ENCODE measurements at places on chromosomes 11 and 22.
A peak's percentile ranks its signal among the peaks of the same experiment; 100 is the strongest.

GRCh38 chr11:116975661-116976060 lies 122.6 kb downstream of the SIK3 start:
- DNase-seq, result no peak

- DNase-seq, result no peak
Measured at GRCh38 chr11:123233280-123233974, 38.4 kb upstream of the CLMP start.

- DNase-seq, result no peak
Measured at GRCh38 chr22:39567135-39567946, 3.2 kb upstream of the CACNA1I start.

- DNase-seq, result no peak
Measured at GRCh38 chr11:128022007-128022368, 565.4 kb downstream of the ETS1 start.

DNA sequence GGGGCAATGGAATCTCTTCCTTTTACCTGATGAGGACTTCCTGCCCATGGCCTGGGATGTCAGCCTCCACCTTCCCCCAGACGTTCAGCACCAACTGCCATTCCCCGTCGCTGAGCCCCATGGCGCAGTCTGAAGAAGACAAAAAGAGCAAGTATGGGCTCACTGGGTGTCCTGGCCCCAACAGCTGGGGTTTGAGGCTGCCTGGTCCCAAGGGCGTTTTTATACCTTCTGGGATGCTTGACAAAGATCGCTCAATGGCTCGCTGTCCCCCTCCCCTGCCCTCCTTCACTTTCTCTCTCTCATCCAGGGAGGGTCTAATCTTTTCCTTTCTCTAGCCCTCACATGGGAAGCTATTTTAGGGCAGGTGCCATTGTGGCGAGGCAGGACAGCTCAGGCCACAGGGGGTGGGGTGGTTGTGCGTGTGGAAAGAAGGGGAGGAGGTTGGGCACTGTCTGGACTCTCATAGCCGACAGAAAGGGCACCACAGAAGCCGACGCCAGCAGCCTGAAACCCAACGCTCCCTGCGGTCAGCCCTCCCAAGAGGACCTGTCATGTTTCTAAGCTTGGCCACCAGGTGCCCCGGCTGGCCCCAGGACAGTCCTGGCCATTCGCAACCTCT lies at the start of gene MB:
MB (minus strand) TSS at position 193 of the 619 bp plus-strand sequence; CDS start at position 121, 72 bp downstream.
- DNase-seq, result no peak

- no peak for DNase-seq
Measured at GRCh38 chr11:35594680-35595079, 23.6 kb upstream of the FJX1 start.

DNA sequence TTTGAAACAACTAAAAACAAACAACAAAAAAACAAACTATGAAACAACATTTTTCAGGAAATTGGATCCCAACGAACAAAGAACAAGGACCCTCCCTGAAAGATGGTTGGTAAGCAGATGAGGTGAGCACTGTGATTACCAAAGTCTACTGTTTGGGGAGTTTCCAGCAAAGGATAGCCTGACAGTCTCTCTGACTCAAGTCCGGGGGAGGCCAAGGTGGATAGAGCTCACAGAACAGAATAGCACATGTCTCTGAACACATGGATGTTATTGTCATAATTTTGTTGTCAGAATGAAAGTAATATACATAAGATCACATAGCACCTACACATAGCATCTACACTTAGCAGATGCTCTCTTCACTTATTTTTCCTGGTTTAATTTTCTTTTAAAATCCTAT lies 501.3 kb upstream of the TENM4 start:
- no peak for DNase-seq

DNA sequence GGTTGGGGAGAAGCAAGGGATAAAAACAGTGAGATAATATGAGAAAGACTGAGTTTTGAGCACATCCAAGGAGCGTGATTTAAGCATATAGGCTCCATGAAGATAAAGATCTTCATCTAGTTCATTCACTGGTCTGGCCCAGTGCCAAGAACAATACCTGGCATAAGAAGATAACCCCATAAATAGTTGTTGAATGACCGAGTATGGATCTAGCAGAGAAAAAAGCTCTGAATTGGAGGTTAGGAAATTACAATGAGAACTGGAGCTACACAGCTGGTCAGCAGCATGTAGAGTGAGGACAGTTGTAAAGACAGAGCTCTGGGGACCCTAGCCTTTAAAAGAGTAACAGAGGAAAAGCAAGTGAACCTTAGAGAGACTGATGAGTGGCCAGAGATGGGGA lies 33.0 kb upstream of the PAK1 start:
- no peak for DNase-seq

GRCh38 chr11:126163074-126163700 lies 48.3 kb downstream of the RPUSD4 start:
- no peak for DNase-seq

GRCh38 chr11:23041001-23041503 lies 180.8 kb upstream of the CCDC179 start:
- no peak for DNase-seq

GRCh38 chr22:38572065-38572464 lies 2.1 kb upstream of the DMC1 start:
- DNase-seq, result no peak

DNA sequence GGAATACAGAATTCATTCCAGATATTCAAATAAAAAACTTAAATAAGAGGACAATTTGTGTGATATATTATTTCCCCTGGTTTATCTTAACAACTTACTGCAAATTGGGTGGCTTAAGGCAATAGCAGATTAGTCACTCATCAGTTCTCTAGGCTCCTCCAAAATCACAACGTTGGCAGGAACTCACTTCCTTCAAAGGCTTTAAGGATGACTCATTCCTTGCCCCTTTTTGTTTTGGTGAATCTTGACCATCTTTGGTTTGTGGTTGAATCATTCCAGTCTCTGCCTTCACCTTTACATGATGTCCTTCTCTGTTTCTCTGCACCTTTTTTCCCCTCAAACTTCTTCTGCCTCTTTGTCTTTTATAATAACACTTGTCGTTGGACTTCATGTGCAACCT lies 3.4 kb downstream of the OR10AG1 start:
- no peak for DNase-seq

GRCh38 chr11:35419184-35419829 lies at the start of gene SLC1A2:
Gene SLC1A2 (minus strand): TSS chr11:35419558. CDS start chr11:35418966, 592 bp downstream.
- DNase-seq, result peak; percentile 20

- DNase-seq, result no peak
Measured at GRCh38 chr11:1516273-1517067, 29.9 kb upstream of the MOB2 start.

GRCh38 chr22:30742291-30743256 lies 47.9 kb downstream of the OSBP2 start:
- DNase-seq, result no peak

- DNase-seq, result no peak
Measured at GRCh38 chr11:3920148-3920852, 64.8 kb downstream of the STIM1 start.

- peak; percentile 1 for DNase-seq
Measured at GRCh38 chr11:77213589-77214428, 85.8 kb downstream of the MYO7A start.

GRCh38 chr11:38038777-38039176 lies 1440.7 kb upstream of the RAG2 start:
- no peak for DNase-seq

DNA sequence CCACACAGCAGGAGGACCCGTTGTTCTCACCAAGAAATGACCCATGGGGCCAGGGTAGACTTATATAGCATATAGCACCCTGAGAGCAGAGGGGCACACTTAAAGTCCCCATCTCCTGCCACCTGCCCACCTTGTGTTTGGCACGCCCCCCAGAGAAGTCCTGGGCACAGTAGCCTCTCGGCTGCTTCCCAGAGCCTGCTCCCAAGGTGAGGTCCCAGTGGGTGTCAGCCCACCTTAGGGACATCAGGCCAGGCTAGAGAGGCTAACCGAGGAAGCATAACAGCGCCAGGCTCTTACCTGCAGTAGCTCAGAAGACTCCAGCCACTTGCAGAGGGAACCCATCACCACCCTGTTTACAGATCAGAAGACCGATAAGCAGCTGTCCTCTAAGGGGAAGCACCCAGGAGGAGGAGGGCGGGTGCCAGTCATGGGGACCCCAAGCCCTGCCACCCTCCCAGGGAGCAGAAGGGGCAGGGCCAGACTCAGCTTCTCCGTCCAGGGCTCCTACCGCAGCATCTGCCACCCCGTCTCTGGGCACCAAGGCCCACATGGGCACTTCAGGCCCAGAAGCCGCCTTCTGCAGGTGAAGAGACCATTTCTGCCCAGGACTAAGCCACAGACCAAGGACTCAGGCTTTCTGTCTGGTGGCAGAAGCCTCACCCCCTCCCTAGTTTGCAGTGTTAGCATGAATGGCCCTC lies 34.9 kb upstream of the HMOX1 start:
- DNase-seq, result no peak

GRCh38 chr11:56705784-56706396 lies 7.0 kb downstream of the OR9G1 start:
- DNase-seq, result no peak

- no peak for DNase-seq
Measured at GRCh38 chr11:115242982-115243381, 261.2 kb downstream of the CADM1 start.

DNA sequence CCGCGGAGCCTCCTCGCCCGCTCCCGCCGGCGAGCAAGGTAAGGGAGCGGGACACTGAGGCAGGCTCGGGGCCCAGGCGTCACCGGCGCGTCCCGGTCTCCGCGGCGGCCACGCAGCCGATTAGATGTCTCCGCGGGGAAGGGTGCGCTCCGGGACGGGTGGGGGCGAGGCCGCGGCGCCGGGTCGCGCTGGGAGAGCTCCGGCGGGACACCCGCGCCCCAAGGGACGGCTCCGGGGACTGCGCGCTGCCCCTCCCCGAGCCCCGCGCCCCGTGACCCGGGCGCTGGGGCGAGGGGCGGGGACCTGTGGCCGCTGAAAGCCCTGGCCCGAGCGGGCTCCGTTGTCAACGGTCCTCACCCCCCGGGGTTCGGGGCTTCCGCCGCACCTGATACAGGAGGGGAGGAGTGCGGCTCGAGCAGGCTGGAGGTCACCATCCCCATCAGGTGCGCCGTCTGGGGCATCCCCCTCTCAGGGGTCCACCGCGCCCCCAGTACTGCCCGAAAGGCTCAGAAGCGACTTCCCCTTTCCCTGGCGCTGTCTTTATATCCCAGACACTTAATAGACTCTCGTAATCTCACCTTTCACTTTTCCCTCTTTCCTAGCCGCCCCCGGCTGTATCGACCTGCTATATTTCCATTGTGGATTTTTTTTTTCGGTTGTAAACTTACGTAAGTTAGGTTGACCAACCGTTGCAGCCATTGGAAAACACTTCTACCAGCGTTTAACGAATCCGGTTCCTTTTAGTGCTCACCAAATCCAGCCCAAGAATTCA lies 573 bp downstream of the PPFIA1 start:
- peak; percentile 86 for DNase-seq

DNA sequence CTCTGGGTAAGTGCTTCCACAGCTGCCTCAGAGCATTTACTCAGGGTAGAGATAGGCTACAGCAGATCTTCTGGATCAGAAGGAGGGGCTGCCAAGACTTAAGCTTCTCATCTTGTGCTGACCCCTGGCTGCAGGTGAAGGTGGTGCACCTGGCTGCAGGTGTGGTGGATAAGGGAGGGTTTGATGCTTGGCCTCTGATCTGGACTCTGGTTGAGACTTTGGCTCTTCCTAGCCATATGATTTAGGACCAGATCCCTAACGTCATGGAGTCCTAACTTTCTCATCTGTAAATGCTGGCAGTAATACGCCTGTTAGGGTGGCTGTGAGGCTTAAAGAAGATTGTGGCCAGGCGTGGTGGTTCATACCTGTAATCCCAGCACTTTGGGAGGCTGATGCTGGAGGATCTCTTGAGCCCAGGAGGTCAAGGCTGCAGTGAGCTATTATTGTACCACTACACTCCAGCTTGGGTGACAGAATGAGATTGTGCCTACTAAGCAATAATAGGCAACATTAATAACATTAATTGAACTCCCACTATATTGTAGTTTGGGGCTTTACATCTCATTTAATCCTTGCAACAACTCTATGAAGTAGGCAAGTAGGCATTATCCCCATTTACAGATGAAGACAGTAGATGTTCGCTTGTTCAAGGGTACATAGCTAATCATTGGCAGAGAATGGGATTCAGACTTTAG lies 10.7 kb downstream of the DTX4 start:
- DNase-seq, result peak; percentile 79

GRCh38 chr22:27128461-27129085 lies 471.2 kb downstream of the MIAT start:
- DNase-seq, result no peak

GRCh38 chr11:68093565-68093964 lies 27.6 kb downstream of the CHKA start:
- no peak for DNase-seq

- DNase-seq, result no peak
Measured at GRCh38 chr11:91312541-91312940, 912.1 kb upstream of the FAT3 start.

GRCh38 chr11:45300715-45301114 lies 14.6 kb upstream of the SYT13 start:
- DNase-seq, result no peak

DNA sequence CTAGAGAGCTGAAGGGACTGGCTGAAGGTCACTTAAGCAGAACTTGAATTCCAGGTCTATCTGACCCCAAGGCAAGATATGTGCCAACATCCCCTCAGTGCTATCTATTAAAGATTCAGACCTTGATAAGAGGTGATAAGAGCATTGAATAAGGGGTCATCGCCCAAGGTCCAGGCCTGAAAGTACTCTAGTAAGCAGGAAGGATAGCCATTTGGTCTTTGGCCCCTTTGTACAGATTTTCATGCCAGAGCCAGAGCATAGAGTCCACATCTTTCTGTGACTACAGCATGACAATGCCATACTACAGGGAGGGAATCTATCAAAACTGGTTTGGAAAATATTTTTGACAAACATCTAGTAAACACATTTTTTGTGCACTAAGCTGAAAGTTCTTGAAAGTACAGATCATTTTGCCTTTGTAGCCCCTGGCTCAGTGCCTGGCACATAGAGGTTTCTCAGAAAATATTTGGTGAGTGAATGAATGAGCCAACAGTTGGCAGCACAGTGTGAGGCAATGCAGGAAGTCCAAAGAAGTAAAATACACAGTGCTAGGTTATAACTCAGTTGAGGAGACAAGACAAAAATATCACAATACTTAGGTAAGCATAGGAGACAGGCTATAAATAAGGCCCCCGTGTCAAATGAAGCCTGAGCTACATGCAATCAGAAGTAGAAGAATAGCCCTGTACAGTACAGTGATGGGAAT lies 15.1 kb upstream of the RRAS2 start:
- DNase-seq, result no peak

DNA sequence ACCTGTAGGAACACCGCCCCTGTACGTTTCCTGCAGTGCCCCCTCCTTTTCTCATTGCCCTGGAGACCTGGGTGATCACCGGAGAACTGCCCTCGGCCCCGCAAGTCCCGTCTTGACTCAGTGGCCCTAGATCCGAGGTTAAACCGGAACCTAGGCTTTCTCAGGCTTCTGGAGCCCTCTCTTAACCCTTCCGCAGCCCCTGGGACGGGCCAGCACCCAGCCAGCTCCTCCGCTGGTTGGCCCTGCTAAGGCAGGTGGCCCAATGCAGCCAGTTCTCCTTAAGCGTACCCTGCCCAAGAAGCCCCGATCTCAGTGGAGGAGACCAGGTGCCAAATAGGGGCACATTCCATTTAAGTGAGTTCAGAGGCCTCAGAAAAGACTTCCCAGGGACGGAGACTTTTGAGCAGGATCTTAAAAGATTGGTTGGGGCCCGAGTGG lies 776 bp downstream of the NLRX1 start:
- no peak for DNase-seq

GRCh38 chr11:120185706-120186455 lies 25.0 kb upstream of the OAF start:
- peak; percentile 34 for DNase-seq
